ENCODE measurements at places on chromosomes 3 and 15. TPM values are rescaled to one million over a fixed set of nuclear protein-coding genes. Genes with fewer than 3 reads are reported as not detected.
A peak's percentile ranks its signal among the peaks of the same experiment; 100 is the strongest.

Gene ITGA11
- 0.17 TPM for total RNA-seq

Gene ITIH1
- total RNA-seq = not detected

DNA sequence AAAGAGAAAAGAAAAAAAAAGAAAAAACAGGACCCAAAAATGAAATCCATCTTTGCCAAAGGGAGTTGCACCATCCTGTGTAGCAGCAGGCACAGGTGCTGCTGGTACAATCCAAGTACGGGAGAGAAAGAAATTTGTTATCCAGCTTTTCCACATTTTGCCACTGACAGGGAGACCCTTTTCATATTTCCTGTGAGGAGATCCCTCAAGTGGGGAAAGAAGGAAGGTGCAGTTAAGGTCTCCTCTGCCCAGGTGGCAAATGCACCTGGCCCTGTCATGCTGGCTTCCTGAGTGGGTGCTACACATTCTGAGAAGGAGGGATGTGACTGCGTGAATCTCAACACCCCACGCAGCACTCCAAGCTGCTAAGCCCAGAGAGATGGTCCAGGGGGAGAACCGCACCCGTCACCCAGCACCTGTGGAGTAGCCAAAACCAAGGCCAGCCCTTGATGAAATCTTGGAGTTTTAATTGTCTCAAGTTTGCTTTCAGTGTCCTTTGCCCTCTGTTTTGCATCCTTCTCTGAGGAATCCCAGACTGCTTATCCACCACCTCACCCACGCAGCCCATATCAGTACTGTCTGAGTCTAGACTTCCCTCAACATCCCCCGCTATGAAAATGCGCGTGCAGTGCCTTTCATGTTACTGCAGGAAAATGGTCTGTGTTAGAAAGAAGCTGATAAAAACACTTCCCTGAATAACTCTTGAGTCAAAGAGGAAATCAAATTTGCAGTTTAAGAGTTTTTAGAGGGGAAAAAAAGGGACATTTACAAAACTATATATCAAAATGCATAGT lies 141.9 kb upstream of the THBS1 start:
- DNase-seq = no peak

DNA sequence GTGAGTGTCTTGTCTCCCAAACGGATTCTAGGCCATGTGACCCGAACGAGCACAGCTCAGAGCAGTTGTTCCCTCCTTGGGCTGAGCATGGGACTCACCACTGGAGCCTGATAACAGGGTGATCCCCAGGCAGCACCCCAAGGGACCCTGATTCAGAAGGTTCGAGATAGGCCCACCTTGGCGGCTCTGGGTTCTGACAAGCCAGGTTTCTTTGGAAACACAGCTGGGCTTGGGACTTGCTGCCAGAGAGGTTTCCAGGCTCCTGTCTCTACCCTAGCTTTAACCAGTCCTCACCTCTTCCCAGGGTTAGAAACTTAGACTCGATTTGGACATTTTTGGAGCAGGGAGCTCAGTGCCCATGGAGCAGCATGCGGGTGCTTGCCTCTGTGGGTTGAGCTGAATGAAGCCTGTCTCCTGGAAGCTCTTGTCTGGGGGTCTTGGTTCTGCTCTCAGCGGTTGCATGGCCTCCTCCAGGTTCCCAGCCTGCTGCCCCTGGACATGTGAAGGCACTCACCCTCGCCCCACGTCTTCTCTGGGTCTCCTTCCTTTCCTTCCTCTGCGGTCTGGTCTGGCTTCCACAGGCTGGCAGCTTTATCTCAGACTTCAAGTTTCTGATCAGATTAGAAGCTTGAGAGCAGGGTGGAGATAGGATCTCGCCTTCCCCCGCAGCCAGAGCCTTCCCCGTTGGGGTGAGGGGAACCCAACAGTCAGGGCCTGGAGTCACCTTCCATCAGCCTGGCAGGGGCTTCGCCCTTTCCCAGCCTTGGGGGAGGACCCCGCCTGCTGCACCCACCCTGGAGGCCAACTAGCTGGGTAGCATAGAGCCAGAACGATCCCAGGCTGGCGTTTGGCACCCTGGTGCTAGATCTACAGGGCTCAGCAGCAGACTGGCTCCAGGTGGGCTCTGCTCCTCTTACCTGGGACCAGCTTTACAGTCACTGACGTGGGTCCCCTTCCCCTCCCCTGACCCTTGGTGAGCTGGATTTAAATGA lies 21.0 kb downstream of the PAQR5 start:
- peak; percentile 35 for DNase-seq

- DNase-seq = no peak
Measured at GRCh38 chr3:47121409-47121808, 42.5 kb downstream of the SETD2 start.

- no peak for DNase-seq
Measured at GRCh38 chr3:57029924-57030323, 30.5 kb upstream of the SPATA12 start.

GRCh38 chr3:23395115-23395514 lies 192.0 kb downstream of the UBE2E2 start:
- no peak for DNase-seq

GRCh38 chr15:101045236-101045646 lies 126.1 kb downstream of the LRRK1 start:
- DNase-seq = no peak

Gene SNTN
- not detected for total RNA-seq

DNA sequence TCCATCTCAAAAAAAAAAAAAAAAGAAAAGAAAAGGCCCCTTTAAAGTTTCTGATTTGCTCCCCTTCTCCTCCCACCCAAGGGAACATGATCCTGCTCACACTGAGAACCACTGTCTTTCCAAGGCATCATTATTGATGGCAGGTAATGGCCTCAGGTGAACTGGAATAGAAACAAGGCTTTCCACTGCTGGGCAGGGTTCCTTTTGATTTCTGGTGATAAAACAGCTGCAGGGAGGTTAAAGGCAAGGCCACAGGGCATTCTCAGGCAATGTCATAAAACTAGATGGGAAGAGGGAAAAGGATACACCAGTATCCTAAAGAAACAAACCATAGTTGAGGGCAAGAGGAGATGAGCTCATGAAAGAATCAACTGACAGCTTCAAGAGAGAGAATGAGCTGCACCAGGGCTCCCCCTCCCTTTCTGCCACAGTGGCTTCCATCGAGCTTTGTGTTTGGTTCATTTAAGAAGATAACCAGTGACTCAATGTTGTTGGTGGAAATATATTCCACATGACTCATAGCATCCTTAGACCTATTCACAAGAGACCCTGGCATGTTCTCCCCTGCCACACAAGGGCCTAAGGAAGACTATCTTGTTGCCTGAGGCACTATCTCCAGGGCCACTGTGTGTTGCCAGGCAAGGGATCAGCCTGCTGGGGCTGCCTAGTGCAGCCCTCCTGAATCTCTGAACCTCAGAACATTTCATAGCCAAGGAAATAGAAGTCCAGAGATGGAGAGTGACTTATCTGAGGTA lies 86.4 kb downstream of the WDR76 start:
- DNase-seq = no peak

DNA sequence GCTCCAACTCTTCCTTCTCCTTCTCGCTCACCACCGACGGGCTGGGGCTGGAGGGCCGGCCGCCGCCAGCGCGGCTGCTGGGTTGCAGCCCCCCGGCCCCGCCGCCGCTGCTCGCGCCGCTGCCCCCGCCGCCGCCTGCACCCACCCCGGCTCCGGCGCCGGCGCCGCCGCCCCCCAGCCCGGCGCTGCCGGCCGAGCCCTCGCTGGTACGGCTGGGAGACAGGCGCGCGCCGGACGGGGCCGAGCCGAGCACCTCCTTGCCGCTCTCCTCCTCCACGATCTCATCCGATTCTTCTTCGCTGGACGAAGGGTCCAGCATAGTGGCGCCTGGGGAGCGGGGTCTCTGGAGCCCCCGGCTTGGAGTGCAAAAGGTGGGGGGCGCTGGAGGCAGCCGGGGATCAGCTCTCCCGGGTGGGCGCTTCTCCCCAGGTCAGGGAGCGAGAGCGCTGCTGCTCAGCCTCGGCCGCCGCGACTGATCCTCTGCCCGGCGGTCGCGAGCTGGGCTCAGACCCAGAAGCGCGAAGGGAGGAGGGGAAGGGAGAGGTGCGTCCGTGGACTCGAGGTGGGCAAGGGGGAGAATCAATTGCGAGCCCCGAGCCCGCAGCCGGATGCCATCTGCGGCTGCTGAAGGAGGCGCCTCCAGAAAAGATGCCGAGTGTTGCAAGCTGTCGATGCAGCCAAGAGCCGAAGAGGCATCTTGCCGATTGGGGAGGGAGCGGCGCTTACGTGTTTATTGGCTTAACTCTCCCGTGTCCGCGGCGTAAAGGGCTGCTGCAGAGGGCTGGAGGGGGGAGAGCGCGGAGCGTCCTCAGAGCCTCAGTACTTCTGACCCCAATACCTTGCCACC lies at the start of gene CADPS:
Gene CADPS, minus strand, starts transcription at position 706 of the 847 bp plus-strand sequence. Its CDS starts 387 bp downstream, at position 319.
- DNase-seq = no peak

- no peak for DNase-seq
Measured at GRCh38 chr3:101200461-101200860, 119.9 kb downstream of the IMPG2 start.

Gene EPHA3
- total RNA-seq = not detected

Data from natural killer cell treated with Interleukin-12 subunit alpha and Interleukin-12 subunit beta and Interleukin-15 and Interleukin-18, amount 100 ng/mL, for 72 hours (primary cell).